ENCODE measurements at places on chromosomes 11 and 22.

DNA sequence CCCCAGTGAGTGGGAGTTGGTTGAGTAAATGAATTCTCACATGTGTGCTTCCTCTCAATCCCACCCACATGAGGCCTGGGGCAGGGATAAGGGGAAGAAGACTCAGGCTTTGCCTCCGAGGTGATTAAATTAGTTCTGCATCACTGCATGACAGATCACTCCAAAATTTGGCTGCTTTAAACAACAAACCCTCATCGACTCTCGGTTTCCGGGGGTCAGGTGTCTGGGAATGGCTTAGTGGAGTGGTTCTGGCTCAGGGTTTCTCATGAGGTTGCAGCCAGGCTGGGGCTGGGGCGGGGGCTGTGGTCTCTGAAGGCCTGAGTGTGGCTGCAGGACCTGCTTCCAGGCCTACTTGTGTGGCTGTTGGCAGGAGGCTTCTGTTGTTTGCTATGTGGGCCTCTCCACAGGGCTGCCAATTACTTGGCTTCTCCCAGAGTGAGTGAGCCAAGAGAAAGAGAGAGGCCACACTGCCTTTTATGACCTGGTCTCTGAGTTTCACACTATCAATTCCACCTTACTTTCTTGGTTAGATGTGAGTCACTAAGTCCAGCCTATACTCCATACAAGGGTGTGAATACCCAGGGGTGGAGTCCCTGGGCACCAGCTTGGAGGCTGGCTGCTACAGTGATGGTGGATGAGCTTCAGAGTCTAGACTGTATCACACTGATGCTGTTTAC, 15.9 kb downstream of the MOGAT2 start:
- no peak overlapping the region for H3K27ac ChIP-seq
- no peaks in the 10 kb centered on the region for H3K27me3 ChIP-seq
- no peaks in the 10 kb centered on the region for H3K36me3 ChIP-seq
- no peaks in the 10 kb centered on the region for H3K4me1 ChIP-seq
- DNase-seq, result no peak

DNA sequence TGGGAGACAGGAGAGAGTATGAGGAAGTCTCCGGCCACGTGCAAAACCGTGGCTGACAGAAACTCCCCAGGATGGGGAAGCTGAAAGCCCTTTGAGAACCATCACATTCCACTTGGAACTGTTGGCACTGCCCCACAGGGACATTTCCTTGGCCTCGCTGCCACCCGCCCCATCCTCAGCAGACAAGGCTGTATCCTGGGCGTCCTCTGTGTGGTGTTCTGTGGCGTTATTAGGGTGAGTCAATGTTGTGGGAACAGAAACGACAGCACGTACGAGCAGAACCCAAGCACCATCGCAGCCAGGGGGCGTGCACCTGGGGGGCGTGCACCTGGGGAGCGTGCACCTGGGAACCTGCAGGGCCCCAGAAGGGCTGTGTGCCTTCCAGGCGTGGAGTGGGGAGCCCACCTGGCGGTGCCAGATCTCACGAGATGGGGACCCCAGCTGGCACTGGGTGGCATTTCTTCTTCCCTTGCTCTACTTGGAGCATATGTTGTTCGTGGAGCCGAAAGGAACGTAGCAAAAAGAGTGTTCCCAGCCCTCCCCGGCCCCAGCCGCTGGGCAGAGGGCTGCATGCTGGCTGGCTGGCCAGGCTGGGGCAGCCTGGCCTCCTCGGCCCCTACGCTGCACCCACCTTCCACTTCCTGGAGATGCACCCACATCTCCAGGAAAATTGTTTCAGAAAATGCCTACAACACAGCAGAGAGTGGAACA, 35.4 kb downstream of the NFAM1 start:
- H3K36me3 ChIP-seq, result peaks cover 51% of the 10 kb centered on the region
- H3K27ac ChIP-seq, result peak overlapping the region; percentile 89
- no peaks in the 10 kb centered on the region for H3K27me3 ChIP-seq
- peak; percentile 69 for DNase-seq
- peaks cover 48% of the 10 kb centered on the region for H3K4me1 ChIP-seq

GRCh38 chr11:74845978-74846517, 97.4 kb downstream of the RNF169 start:
- no peak for DNase-seq
- H3K27ac ChIP-seq, result no peak overlapping the region
- H3K4me1 ChIP-seq, result peaks cover 10% of the 10 kb centered on the region
- peaks cover 3% of the 10 kb centered on the region for H3K36me3 ChIP-seq
- no peak overlapping the region for H3K4me3 ChIP-seq
- no peaks in the 10 kb centered on the region for H3K27me3 ChIP-seq

- no peak overlapping the region for H3K4me3 ChIP-seq
- H3K27ac ChIP-seq, result no peak overlapping the region
Observed at GRCh38 chr11:113876798-113877669, 1.7 kb upstream of the USP28 start.

GRCh38 chr11:122599434-122599833, 56.1 kb upstream of the UBASH3B start:
- DNase-seq, result no peak
- no peak overlapping the region for H3K4me3 ChIP-seq
- H3K36me3 ChIP-seq, result no peaks in the 10 kb centered on the region
- H3K27me3 ChIP-seq, result no peaks in the 10 kb centered on the region

DNA sequence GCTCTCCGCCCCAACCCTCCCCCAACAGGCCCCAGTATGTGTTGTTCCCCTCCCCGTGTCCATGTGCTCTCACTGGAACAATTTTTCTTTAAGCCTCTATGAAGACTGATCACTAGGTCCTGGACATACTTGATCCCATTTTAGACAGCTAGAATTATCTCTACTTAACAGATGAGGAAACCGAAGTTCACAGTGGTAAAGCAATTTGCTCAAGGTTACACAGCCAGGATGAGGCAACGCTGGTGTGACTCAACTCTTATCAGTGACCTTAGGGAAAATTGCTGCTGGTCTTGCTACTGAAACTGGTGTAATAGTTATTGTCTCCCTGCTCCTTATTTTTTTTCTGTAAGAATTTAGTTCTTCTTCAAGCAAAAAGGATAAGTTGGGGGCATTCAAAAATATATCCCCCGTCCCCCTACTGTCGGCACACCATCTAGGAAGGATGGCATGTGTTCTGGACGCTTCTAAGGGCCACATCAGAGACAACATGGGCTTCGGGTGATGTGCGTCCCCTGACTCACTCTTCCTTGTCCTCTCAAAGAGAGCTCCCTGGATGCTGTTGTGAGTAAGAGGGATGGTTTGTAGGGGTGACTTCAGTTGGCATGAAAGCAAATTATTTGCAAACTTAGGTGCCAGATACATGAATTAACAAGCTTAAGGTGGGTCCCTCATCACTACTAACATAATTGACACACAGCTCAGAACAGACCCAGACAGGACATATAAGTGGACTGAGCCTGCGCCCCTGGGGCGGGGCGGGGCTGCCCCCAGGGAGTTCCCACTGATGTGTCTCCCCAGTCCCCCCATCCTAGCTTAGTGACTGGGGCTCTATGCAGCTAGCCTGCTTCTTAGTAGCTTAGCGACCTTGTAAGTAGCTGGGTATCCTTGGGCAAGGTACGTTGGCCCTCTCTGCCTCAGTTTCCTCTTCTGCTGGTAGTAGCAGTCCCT, 23.6 kb upstream of the ALX4 start:
- peaks cover 27% of the 10 kb centered on the region for H3K27me3 ChIP-seq
- no peak overlapping the region for H3K27ac ChIP-seq
- H3K4me3 ChIP-seq, result no peak overlapping the region
- no peaks in the 10 kb centered on the region for H3K4me1 ChIP-seq
- no peaks in the 10 kb centered on the region for H3K36me3 ChIP-seq

DNA sequence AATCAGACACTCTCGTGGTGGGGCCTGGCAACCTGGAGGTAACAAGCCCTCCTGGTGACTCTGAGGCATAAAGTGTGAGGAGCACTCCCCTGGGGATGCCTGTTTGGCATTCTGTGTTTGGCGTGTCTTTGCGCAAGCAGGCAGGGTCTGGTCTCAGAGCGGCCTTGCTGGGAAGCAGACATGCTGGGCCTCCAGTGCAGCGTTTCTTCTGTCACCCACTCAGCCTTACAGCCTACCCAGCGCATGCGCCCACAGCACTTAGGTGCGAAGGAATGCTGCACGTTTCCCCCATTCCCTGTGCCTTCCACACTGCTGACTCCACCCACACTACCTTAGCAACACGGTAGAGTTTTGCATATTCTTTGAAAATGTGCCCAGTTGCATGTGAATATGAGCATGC, 7.4 kb upstream of the CXCR5 start:
- H3K4me3 ChIP-seq, result no peak overlapping the region
- DNase-seq, result no peak
- H3K4me1 ChIP-seq, result peaks cover 29% of the 10 kb centered on the region
- H3K27me3 ChIP-seq, result no peaks in the 10 kb centered on the region
- no peaks in the 10 kb centered on the region for H3K36me3 ChIP-seq

GRCh38 chr22:47020166-47020565, 257.7 kb downstream of the TBC1D22A start:
- H3K4me3 ChIP-seq, result no peak overlapping the region
- no peak overlapping the region for H3K27ac ChIP-seq
- no peaks in the 10 kb centered on the region for H3K4me1 ChIP-seq
- H3K27me3 ChIP-seq, result no peaks in the 10 kb centered on the region
- DNase-seq, result no peak

DNA sequence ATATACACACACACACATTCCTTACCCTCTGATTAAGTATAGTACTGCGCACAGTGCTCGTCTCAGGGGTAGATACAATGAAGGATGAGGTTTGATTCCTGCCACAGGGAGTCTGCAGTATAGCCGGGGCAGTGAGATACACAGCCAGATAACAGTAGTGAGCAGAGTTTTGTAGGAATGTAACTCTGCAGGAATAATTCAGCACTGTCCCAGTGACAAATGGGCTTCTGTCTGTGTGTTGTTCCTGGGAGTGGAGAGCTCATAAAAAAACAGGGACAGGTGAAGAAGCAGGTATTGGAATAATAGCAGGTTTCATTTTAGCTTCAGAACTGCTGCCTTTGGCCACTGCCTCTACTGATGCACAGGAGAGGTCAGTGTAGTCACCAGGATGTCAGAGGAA, 85.3 kb upstream of the OR9Q1 start:
- no peaks in the 10 kb centered on the region for H3K27me3 ChIP-seq
- no peak for DNase-seq
- H3K36me3 ChIP-seq, result no peaks in the 10 kb centered on the region
- no peaks in the 10 kb centered on the region for H3K4me1 ChIP-seq
- no peak overlapping the region for H3K4me3 ChIP-seq

GRCh38 chr11:75083217-75083605, 13.5 kb downstream of the OR2AT4 start:
- no peak overlapping the region for H3K4me3 ChIP-seq
- no peaks in the 10 kb centered on the region for H3K4me1 ChIP-seq
- H3K27ac ChIP-seq, result no peak overlapping the region
- no peak for DNase-seq
- peaks cover 2% of the 10 kb centered on the region for H3K27me3 ChIP-seq

GRCh38 chr22:44179989-44180705, 578 bp upstream of the PARVG start:
- DNase-seq, result peak; percentile 2
- peaks cover 19% of the 10 kb centered on the region for H3K36me3 ChIP-seq
- no peak overlapping the region for H3K4me3 ChIP-seq
- H3K4me1 ChIP-seq, result peaks cover 32% of the 10 kb centered on the region

GRCh38 chr22:29112681-29113080, 39.8 kb downstream of the KREMEN1 start:
- no peak for DNase-seq
- H3K4me1 ChIP-seq, result peaks cover 4% of the 10 kb centered on the region
- H3K27me3 ChIP-seq, result no peaks in the 10 kb centered on the region

DNA sequence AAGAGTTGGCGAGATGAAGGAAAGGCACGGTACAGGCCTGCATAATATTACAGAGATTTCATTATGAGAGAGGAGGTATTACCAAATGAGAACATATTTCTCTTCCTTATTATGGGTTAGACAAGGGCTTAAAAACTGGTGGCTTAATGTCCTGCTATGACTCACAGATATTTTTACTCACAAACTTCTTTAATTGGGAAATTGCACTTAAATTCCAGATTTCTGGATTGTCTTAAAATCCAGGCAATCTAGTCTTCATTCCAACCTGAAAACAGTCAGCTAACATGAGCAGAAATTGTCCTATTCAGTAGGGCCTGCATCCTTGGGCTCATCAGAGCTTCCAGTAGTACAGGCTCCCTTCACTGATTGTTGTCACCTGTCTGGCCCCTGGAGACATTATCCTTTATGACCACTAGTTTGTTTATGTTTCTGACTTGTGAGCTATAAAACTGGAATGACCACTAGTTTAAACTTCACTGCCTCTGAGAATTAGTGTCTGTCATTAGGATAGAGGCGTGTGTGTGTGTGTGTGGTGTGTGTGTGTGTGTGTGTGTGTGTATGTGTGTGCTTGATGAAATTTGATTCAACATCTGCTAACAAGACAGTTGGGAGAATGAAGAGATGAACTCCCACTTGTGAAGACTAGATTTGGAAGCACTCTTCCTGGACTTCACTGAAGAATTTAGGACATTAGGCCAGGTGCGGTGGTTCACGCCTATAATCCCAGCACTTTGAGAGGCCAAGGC, 25.1 kb downstream of the DBX1 start:
- no peaks in the 10 kb centered on the region for H3K36me3 ChIP-seq
- H3K27me3 ChIP-seq, result peaks cover 1% of the 10 kb centered on the region
- peaks cover 9% of the 10 kb centered on the region for H3K4me1 ChIP-seq
- no peak overlapping the region for H3K4me3 ChIP-seq
- DNase-seq, result no peak

GRCh38 chr22:40220316-40221054, 42.8 kb downstream of the TNRC6B start:
- DNase-seq, result no peak
- peaks cover 51% of the 10 kb centered on the region for H3K4me1 ChIP-seq

DNA sequence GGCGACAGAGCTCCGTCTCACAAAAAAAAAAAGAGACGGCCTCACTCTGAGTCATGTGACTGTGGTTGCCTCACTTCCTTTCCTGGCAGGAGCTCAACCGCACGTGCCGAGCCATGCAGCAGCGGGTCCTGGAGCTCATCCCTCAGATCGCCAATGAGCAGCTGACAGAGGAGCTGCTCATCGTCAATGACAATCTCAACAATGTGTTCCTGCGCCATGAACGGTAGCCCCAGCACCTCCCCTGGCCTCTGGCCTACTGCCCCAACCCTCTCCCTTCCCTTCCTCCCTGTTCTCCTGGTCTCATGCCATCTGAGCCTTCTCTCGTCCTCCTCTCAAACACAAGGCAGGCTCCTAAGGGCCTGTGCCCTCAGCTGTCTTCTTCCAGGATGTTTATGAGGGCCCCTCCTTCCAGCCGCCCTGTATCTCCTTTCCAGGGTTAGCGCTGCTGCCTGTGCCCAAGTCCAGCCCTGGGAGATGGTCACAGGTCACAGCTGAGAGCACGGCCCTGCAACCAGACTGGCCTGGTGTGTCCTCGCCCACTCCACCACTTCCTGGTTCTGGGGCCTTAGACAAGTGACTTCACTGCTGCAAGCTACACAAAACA, 30.7 kb downstream of the TOM1 start:
- peak overlapping the region; percentile 97 for H3K27ac ChIP-seq
- H3K4me1 ChIP-seq, result peaks cover 50% of the 10 kb centered on the region
- no peaks in the 10 kb centered on the region for H3K27me3 ChIP-seq
- H3K4me3 ChIP-seq, result no peak overlapping the region
- DNase-seq, result peak; percentile 91

DNA sequence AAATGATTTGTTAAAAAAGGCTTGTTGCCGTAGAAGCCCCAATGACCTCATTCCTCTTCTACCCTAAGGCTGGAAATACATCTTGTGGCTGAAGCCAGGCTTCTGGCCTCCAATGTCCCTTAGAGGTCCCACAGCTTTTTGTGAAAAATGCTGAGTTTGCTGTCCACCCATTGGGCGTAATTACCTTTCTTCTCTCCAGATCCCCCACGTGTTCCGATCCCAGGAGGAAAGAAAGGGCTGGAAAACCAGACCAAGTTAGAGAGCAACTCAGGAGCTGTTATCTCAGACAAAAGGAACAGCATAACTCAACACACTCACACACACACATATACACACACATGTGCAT, 154.2 kb downstream of the MIAT start:
- H3K4me3 ChIP-seq, result no peak overlapping the region
- no peaks in the 10 kb centered on the region for H3K36me3 ChIP-seq
- DNase-seq, result no peak
- no peak overlapping the region for H3K27ac ChIP-seq
- no peaks in the 10 kb centered on the region for H3K4me1 ChIP-seq
- H3K27me3 ChIP-seq, result no peaks in the 10 kb centered on the region

All from CD14-positive monocyte (primary cell).